Esophagus mucosa (tissue), 1 donor: ENCODE measurements at places on chromosomes 1 and 21. TPM values are rescaled to one million over a fixed set of nuclear protein-coding genes. Genes with fewer than 3 reads are reported as not detected.
A peak's percentile ranks its signal among the peaks of the same experiment; 100 is the strongest.

DNA sequence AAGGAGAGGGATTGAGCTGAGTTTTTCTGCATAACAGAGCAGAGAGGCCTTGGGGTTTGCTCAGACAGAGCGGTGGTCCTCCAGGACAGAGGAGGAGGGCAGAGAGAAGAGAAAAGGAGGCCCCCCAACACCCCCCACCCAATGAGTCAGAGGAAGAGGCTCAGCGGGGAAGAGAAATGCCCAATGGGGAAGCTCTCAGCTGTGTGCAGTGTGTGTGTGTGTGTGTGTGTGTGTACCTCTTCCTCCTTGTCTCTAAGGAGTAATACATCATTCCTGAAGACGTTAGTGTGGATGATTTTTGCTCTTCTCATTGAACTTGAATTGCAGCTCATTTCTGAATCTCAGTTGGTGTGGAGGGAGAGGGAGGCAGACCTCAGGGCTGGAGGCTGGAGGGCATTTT lies 8.7 kb downstream of the TMPRSS3 start:
- no peak for ATAC-seq

DNA sequence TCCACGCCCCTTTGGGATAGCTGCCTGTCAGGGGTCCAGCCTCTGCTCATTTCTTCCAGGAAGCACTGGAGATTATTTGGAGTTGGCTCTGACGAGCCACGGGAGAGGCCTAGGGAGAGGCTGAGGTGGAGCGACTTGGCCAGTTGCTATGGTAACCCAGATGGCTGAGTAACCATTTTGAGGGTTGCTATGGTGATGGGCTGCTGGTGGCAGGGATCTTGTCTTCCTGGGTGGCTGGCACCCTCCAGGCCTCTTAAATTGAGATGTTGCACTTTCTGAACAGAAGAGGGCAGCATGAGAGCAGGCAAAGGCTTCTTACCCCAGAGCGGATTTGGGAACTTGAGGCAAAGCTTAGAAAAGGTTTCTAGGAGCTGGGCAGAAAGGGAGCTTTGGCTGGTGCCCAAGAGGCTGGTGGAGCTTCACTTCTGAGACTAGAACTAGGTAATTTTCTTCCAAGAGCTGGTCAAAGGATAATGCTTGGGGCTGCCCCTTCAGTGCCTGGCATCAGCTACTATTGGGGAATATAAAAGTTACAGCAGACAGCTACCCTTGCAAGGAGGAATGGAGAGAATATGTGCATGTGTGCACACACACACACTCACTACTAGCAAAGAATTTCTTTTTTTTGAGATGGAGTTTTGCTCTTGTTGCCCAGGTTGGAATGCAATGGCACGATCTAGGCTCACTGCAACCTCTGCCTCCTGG lies 72.5 kb downstream of the NDUFS5 start:
- peak; percentile 71 for ATAC-seq

DNA sequence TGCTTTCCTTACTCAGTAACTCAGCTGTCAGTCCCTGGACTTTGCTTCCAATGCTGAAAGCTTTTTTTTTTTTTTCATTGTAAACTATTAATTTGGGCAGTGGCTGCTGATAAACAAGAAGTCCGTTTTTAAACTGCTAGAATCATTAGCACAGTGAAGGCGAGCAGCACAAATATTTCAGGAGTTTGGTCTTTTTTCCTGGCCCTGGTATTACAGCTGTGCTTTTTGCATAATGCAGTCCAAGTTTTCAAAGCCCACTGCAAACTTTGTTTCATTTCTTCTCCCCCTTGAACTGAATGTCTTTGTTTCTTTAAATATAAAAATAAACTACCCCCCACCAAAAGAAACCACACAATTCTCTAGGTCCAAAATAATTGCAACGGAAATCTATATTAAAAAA lies 6.6 kb downstream of the GLIS1 start:
- ATAC-seq, result no peak

DNA sequence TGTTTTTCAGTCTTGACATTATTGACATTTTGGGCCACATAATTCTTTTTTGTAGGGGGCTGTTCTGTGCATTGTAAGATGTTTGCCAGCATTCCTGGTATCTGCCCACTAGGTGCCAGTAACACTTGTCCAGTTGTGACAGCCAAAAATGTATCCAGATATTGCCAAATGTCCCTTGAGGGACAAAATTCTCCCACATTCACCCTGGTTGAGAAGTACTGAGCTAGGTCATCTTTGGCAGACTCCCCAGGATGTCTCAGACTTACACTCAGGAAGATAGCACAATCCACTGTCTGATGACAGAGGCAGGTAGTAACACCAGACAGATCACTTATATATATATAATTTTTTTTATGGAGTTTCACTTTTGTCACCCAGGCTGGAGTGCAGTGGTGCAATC lies 5.9 kb downstream of the CD48 start:
- ATAC-seq, result no peak

SRRM1 gene
- total RNA-seq, result 81.3 TPM
